ENCODE measurements at places on chromosomes 7 and 10.

- DNase-seq, result no peak
Measured at GRCh38 chr10:64115908-64116643, 594.9 kb downstream of the REEP3 start.

GRCh38 chr10:19663344-19663743 lies 152.9 kb upstream of the PLXDC2 start:
- no peak for DNase-seq

GRCh38 chr7:157805713-157806112 lies 468.9 kb downstream of the DNAJB6 start:
- DNase-seq, result no peak

- no peak for DNase-seq
Measured at GRCh38 chr7:158487631-158488151, 99.9 kb downstream of the PTPRN2 start.

GRCh38 chr7:7318601-7319000 lies 136.3 kb downstream of the C1GALT1 start:
- DNase-seq, result no peak

GRCh38 chr10:18144928-18145327 lies 4.7 kb downstream of the CACNB2 start:
- no peak for DNase-seq

Measured in GF-D8 (cell line).